ENCODE measurements at places on chromosomes 11 and 22.

DNA sequence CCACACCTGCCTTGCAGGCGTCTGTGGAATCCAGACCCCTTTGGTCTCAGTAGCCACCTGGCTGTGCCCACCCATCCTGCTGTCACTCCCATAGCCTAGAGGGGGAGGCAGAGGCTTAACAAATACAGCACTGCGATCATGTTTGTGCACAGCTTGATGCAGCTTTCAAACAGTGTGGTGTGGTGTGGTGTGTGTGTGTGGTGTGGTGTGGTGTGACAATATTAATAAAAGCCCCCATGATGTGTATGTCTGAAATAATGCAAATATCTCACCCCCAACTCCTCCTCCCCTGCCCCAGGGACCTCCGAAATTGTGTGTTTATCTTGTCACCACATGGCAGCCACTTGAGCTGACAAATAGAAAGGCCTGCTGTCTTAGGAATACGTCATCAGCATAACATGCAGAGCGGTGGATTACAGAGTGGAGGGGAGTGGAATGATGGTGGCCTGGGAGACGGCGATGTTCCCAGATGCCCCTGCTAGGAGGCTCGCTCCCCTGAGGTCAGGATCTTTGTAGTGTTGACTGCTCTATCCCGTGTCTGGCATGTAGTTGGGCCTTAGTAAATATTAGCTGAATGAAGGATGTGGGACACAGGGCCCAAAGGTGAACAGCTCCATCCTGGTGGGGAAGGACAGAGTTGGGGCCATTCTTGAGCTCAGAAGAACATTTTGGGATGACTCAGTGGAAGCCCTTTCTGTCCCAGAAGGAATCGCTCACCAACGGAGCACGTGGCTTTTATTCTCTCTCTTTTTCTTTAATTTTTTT is 2.8 kb downstream of the PDXP start:
- DNase-seq: no peak

DNA sequence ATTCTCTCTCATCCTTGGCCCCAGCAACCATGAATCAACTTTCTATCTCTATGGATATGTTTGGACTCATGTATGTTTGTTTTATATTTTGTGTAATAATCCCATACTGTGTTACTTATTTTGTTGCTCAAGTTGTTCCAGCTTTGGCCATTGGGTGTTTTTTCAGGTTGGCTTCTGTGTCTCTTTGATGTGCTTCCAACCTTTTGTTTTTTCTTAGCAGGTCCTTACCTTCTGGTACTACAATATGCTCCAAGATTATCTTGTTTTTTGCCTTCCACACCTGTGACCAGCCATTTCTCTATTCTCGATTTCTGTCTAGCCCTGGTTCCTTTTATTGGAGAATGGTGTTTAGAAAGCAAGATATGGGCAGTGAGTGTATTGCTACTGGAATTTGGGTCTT is 14.2 kb downstream of the GVQW3 start:
- no peak for DNase-seq

- DNase-seq: no peak
These were observed 10.6 kb downstream of the ELF5 start for GRCh38 chr11:34502949-34503348.

DNA sequence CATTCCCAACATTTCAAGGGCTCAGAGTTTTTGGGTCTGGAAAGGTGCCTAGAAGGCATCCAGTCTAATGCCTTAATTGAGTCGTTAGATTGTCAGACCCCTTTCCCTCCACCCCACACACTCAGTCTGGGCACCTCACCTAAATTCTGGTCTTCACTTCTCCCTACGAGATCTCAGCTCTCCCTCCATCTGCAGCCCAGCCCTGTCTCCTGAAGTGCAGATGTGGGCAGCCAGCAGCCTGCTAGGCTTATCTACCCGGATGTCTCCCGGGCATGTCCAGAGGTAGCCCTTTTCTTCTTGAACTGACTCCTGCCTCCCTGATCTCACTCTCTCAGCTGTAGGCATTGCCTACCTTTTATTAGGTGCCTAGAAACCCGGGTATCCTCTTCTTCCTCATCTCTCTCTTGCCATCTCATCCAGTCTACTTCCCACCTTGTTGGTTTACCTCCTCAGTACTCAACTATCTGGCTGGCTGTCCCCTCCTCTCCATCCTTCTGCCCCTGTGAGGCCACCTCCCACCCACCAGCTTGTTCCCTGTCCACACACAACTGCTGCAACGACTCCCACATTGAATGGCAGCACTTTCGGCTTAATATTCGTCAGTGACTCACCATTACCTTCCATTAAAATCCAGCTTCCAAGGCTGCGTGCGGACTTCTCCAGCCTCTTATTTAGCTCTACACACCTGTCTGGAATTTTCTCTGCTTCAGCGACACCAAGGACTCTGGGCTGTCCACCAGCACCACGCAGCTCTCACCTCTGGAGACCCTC is 6.2 kb downstream of the SEPTIN3 start:
- no peak for DNase-seq

- no peak for DNase-seq
These were observed 126.0 kb upstream of the TTC12 start for GRCh38 chr11:113188371-113188834.

DNA sequence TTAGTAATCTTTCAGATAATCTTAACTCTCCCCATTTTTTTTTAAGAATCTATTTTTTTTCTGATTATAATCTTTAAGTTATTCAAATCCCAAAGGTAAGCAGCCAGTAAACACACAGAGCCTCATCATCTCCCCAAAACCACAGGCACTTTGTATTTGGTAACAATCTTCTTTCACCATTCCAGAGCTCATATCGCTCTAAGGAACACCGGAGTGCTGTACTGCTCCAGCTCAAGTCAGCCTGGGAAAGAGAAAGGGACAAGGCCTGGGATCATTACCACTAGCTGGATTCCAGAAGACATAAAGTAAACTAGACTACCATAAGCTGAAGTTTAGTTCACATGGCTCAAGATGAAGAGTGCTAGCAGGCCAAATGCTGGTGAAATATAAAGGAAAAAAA is 73.0 kb upstream of the APOA1 start:
- DNase-seq: no peak

DNA sequence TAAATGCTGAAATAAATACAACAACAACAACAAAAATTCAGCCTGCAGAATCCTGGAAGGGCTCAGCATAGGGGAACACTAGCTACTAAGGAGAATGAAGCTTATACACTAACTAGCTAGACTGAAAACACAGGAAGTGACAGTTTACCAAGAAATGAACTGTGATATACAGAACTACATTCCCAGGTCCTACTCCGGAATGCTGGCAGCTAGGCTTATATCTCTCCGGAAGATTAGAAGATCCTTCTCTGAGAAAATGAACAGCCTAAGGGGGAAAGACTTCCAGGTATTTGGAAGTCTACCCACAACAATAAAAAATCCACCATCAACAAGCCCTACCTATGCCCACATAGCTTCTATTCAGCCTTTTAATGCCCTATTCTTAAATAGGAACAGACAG is 31.0 kb downstream of the CCDC34 start:
- no peak for DNase-seq

DNA sequence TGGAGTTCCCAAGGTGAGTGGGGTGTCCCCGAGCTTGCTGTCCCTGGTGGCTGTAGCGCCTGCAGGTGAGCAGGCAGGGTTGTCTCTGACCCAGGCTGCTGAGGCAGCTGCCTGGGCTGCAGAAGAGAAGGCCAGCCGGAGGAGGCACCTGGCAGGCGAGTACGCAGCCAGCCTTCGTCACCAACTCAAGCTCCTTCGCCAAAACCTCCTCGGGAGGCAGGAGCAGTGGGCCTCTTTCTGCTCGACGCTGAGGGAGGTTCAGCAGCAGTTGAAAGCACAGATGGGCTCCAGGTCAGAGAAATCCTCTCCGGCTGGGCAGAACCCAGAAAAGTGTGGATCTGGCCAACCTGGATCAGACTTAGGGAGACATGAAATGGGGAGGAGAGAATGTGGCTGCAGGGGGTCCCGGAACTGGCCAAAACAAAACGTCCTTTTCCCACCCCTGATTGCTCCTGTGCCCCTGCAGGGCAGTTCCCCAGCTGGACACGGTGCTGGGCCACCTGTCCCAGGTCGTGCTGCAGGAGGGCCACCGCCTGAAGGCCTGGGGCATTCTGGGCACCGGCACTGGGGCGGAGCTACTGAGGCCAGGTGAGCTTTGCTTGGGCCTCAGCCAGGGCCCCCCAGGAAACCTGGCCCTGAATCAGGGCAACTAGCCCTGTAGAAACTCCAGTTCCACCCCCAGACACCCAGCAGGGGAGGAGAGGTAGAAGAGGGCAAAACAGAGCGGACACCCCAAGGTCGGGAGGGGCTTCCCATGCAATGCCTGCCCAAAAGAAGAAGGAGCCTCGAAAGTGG is 56.7 kb downstream of the BTG4 start:
- DNase-seq: no peak

- no peak for DNase-seq
These were observed 27.5 kb upstream of the POU2AF1 start for GRCh38 chr11:111406589-111406988.

- no peak for DNase-seq
These were observed 10.2 kb downstream of the C11orf96 start for GRCh38 chr11:43952401-43953342.

DNA sequence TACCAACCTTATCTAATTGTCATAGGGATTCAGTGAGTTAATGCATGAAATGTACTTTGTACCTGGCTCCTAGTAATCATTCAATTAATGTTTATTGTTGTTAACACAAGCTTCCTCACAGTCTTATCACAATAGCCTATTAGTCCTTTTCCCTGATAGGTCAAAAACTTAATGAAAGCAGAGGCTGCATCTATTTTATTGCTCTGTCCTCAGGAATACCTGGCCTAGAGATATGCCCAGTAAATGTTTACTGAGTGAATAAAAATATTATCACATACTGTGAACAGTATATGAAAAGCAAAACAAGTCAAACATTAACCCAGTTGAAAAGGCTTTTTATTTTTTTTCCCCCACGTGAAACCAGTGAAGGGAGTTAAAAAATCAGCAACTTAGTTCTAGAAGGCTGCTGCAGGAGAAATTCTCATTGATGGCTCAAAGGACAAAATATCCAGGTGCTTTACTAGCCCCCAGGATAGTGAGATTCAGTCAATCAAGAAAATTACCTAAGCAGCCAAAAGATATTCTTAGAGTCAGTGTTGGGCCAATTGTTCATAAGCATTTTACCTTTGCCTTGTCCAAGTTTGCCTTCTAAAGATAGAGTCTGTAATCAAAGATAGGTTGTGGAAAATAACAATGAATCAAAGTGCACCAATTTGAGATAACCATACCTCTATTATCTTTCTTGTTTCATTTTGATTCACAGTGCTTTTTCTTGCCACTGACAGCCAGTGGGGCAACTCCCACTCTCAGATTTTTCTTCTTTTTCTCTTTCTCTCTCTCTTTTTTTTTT is 34.4 kb upstream of the SLC6A5 start:
- DNase-seq: no peak

DNA sequence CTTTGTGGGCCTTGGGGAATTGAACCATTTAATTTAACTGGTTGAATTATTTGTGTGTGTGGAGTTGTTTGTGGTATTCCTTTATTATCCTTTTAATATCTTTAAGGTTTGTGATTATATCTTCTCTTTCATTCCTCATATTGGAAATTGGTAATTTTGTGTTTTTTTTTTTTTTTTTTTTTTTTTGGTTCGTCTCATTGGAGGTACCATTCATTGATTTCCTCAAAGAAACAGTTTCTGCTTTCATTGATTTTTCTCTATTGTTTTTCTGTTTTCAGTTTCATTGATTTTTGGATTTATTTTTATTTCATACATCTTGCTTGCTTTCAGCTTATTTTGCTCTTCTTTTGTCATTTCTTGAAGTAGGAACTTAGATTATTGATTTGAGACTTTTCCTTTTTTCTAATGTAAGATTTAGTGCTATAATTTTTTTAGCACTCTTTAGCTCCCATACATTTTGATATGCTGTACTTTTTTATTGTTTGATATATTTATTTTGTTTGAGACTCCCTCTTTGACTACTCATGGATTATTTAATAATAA is 31.0 kb upstream of the MAPK1 start:
- DNase-seq: no peak

DNA sequence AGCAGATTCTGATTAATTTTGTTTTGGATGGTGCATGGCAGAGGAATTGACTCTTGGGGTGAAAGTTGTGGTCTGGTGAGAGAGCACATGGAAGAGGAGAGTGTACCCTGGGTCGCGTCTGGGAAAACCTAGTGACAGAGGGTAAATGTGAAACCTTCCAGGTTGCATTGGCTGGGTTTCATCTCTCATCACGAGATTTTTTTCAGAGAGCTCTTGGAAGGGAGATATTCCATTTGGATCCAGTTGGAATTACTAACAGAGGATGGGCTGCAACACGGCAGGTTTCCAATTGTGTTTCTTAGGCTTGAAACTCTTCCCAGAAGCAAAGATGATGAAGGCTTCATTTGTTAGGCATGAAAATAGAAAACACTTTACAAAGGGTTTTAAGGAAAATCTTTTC is 109.7 kb upstream of the MTMR2 start:
- DNase-seq: no peak

DNA sequence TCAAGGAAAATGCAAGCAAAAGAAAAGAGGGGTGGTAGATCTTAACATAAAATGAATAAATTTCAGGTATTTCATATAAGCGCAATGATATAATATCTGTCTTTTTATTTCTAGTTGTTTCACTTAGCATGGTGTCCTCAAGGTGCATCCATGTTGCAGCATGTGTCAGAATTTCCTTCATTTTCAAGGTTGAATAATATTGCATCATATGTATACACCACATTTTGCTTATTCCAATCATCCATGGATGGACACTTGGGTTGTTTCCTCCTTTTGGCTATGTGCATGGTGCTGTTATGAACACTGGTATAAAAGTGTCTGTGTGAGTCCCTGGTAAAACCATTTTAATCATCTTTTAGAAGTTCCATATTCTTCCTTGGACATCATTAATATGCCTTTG is 7.0 kb upstream of the KDM4F start:
- DNase-seq: no peak

DNA sequence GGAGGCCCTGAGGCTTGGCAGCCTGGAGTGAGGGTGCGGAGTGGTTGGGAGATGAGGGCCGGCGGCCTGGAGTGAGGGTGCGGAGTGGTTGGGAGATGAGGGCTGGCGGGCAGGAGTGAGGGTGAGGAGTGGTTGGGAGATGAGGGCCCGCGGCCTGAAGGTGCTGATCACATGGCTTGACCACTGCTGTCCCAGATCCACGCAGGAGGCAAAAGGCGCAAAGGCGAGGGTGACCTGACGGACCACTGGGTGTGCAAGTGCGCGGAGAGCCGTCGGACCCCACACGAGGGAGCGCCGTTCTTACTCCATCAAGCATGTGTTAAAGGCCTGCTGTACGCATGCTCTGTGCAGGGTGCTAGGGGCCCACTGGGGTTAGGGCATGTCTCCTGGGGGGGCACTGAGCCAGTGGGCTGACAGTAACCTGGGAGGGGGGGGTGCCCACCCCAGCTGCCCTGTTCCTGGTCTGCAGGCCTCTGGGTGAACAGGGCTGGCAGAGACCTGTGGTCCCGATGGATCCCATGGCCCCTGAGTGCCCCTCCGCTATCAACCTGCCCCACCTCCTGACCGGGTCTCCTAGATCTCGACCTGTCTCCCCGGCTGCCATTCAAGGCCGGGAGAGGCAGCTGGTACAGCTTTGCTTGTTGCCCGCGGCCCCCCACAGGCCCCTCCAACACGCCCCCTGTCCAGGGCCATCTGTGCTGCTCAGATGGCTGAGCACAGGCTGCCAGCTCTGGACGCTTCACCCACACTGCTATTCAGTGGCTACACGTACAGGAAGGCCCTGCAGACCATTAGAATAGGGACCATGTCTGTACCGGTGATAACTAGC is 21.1 kb downstream of the MRGPRD start:
- DNase-seq: no peak
